Stomach (tissue), 19 donors: ENCODE measurements at places on chromosomes 11 and 22. TPM values are rescaled to one million over a fixed set of nuclear protein-coding genes. Genes with fewer than 3 reads are reported as not detected.

The OR51A4 gene
- total RNA-seq = not detected

DNA sequence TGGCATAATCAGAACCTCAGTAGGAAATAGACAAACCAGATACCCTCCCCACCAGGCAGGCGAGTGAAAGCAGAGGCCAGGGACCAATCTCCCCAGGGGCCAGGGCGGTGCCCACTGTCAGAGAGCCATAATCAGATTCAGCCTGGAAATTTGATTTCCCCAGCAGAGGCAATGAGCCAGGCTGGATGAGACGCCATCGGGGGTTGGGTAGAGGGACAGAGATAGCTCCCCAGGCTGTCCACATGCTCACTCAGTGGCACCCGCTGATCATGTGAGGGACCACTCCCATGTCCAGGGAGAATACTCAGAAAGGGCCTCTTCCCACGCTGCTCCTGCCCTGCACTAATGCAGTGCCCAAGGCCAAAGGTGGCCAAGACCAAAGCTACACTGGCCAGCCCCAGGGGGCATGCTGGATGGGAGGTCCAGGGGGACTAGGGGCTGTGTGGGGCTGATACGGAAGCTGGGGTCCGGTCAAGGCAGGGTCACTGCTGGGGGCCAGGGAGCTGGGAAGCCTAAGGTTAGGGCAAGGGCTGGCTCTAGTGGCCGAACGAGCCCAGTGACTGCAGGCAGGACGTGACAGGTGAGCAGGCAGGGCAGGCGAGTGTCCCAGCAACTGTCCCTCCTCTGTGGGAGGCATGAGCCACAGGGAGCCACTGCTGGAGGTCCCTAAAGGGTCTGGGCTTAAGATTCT, 19.8 kb downstream of the ARVCF start:
- DNase-seq = no peak
- H3K27me3 ChIP-seq = no peaks in the 10 kb centered on the region
- no peak overlapping the region for H3K4me3 ChIP-seq

The HSCB gene
- 12.9 TPM for total RNA-seq

The LDHAL6A gene
- total RNA-seq = not detected

DNA sequence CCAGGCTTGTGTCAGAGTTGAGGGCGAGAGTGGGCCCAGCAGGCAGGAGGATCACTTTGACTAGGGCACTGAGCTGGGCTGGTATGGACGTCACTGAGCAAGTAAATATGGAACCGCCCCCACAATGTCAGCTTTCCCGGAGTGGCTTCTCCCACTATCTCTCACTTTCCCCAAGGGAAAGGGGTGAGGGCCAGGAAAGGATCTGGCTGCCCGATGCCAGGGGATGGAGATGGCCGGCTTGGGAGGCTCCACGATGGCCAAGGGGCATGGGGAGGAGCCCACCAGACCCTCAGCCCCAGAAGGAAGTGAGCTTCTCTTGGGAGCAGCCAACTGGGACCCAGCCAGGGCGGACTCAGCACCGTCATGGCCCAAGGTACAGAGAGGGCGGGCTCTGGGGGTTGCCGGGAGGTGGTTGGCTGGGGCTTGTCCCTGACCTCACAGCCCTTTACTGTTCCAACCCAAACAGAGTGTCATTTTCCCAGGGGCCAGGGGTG, 8.7 kb downstream of the PRDM11 start:
- peaks cover 71% of the 10 kb centered on the region for H3K4me1 ChIP-seq
- no peak overlapping the region for H3K4me3 ChIP-seq
- DNase-seq = peak; percentile 42
- no peaks in the 10 kb centered on the region for H3K27me3 ChIP-seq
